A549 treated with CpdA at 1 μM for 4 hours (cell line): ENCODE measurements at places on chromosomes 12 and 14. TPM values are rescaled to one million over a fixed set of nuclear protein-coding genes. Genes with fewer than 3 reads are reported as not detected.

Gene THTPA
- 12.6 to 14.8 TPM (median 13.0 TPM) in 5 replicates for total RNA-seq

Gene COL2A1
- total RNA-seq = 0.02 to 0.15 TPM (median 0.08 TPM) in 3 of 5 replicates, not detected in the others

Gene KRT77
- not detected in 5 replicates for total RNA-seq

Gene INSM2
- 0.02 to 0.05 TPM in 2 of 5 replicates, not detected in the others for total RNA-seq

Gene SIX6
- total RNA-seq = not detected in 5 replicates

Gene ARHGAP9
- 0.20 to 0.91 TPM (median 0.40 TPM) in 5 replicates for total RNA-seq

Gene MYRFL
- 0.03 TPM in 1 of 5 replicates, not detected in the others for total RNA-seq

Gene ADAMTS20
- not detected in 5 replicates for total RNA-seq

Gene MAP1LC3B2
- total RNA-seq = 0.94 to 2.6 TPM (median 1.6 TPM) in 5 replicates

Gene ATL1
- total RNA-seq = 3.9 to 6.3 TPM (median 4.7 TPM) in 5 replicates

Gene PACS2
- 20.3 to 30.9 TPM (median 24.2 TPM) in 5 replicates for total RNA-seq

Gene CPNE8
- 10.1 to 12.4 TPM (median 10.8 TPM) in 5 replicates for total RNA-seq

Gene RFX4
- total RNA-seq = not detected in 5 replicates

Gene GARIN6
- not detected in 5 replicates for total RNA-seq

Gene GDF11
- total RNA-seq = 2.3 to 5.8 TPM (median 4.8 TPM) in 5 replicates

Gene MLXIP
- 22.0 to 31.3 TPM (median 26.0 TPM) in 5 replicates for total RNA-seq

Gene HSPA2
- total RNA-seq = 41.1 to 51.7 TPM (median 45.6 TPM) in 5 replicates

Gene APOLD1
- 0.13 to 0.65 TPM (median 0.30 TPM) in 5 replicates for total RNA-seq

Gene DDX24
- total RNA-seq = 175 to 191 TPM (median 183 TPM) in 5 replicates

Gene ZNF891
- total RNA-seq = 0.38 to 0.47 TPM (median 0.43 TPM) in 5 replicates

Gene FAM90A1
- 0.06 to 0.14 TPM (median 0.09 TPM) in 4 of 5 replicates, not detected in the other for total RNA-seq

Gene PTCSC3
- total RNA-seq = not detected in 5 replicates

Gene CCDC177
- total RNA-seq = not detected in 5 replicates

Gene CORO1C
- total RNA-seq = 172 to 211 TPM (median 193 TPM) in 5 replicates

Gene SLC10A1
- total RNA-seq = not detected in 5 replicates

Gene SLC2A14
- 0.03 to 0.08 TPM in 2 of 5 replicates, not detected in the others for total RNA-seq

Gene SPTB
- total RNA-seq = 0.75 to 1.1 TPM (median 0.98 TPM) in 5 replicates

Gene KRT1
- not detected in 5 replicates for total RNA-seq

Gene OVCH1
- not detected in 5 replicates for total RNA-seq

Gene KRT78
- total RNA-seq = 0.06 TPM in 1 of 5 replicates, not detected in the others

Gene ACIN1
- 107 to 118 TPM (median 110 TPM) in 5 replicates for total RNA-seq

Gene NAV3
- total RNA-seq = 15.2 to 26.4 TPM (median 17.9 TPM) in 5 replicates

Gene TAS2R50
- total RNA-seq = not detected in 5 replicates

Gene HSPB8
- 13.1 to 21.0 TPM (median 15.4 TPM) in 5 replicates for total RNA-seq

Gene FAIM2
- total RNA-seq = 0.06 to 0.14 TPM in 2 of 5 replicates, not detected in the others

Gene DHRS2
- 7.4 to 11.1 TPM (median 8.2 TPM) in 5 replicates for total RNA-seq

Gene ARHGEF25
- 4.8 to 7.0 TPM (median 6.8 TPM) in 5 replicates for total RNA-seq

Gene CLEC6A
- not detected in 5 replicates for total RNA-seq

Gene PDE3A
- total RNA-seq = 2.2 to 4.2 TPM (median 4.1 TPM) in 5 replicates

Gene TAS2R20
- total RNA-seq = 0.08 to 0.35 TPM (median 0.15 TPM) in 3 of 5 replicates, not detected in the others

Gene EML1
- total RNA-seq = 39.4 to 45.4 TPM (median 45.2 TPM) in 5 replicates

Gene MGP
- 0.06 TPM in 1 of 5 replicates, not detected in the others for total RNA-seq

Gene PLD4
- 0.13 to 0.39 TPM (median 0.21 TPM) in 5 replicates for total RNA-seq

Gene NOXRED1
- total RNA-seq = 0.11 to 0.17 TPM in 2 of 5 replicates, not detected in the others

Gene CACNA1C
- total RNA-seq = 0.03 to 0.09 TPM (median 0.08 TPM) in 4 of 5 replicates, not detected in the other

Gene FBXO34
- total RNA-seq = 12.5 to 17.0 TPM (median 15.1 TPM) in 5 replicates

Gene ASCL1
- 0.05 to 0.08 TPM in 2 of 5 replicates, not detected in the others for total RNA-seq

Gene ADCY4
- total RNA-seq = not detected in 5 replicates

Gene PRB2
- total RNA-seq = not detected in 5 replicates

Gene GZMB
- not detected in 5 replicates for total RNA-seq

Gene TTC9
- 1.8 to 2.1 TPM (median 2.0 TPM) in 5 replicates for total RNA-seq

Gene GPR84
- total RNA-seq = 0.03 to 0.09 TPM (median 0.09 TPM) in 3 of 5 replicates, not detected in the others
